Caudate nucleus (tissue), 63 donors: ENCODE measurements at places on chromosomes 16 and 17.
A peak's percentile ranks its signal among the peaks of the same experiment; 100 is the strongest.

DNA sequence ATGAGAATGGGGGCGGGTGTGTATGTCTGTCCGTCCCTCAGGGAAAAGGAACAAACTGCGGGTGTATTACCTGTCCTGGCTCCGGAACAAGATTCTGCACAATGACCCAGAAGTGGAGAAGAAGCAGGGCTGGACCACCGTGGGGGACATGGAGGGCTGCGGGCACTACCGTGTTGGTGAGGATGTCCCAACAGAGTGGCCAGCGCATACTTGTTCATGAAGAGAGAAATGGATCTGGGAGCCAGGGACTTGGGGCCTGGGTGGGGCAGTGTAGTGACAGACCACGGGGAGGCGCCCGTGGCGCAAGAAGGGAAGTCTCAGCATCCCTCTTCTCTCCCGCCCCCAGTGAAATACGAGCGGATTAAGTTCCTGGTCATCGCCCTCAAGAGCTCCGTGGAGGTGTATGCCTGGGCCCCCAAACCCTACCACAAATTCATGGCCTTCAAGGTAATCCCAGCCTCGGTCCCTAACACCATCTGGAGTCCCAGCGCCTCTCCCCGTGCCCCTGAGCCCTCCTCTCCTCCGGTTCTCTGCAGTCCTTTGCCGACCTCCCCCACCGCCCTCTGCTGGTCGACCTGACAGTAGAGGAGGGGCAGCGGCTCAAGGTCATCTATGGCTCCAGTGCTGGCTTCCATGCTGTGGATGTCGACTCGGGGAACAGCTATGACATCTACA, 3.5 kb upstream of the C17orf107 start:
- no peak for DNase-seq

DNA sequence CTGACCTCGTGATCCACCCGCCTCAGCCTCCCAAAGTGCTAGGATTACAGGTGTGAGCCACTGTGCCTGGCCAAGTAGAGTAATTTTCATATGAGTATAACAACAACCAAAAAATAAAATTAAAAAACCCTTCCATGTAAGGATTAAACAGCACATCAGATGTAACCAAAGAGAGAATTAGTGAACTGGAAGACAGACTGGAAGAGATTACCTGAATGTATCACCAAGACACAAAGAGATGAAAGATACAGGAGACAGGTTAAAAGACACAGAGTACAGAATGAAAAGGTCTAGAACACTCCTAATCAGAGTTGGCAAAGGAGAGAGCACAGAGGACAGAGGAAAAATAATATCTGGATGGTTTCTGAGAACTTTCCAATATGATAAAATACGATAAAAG, 1.8 kb upstream of the TNK1 start:
- no peak for DNase-seq

GRCh38 chr16:68764862-68765261, 27.8 kb downstream of the CDH1 start:
- no peak for DNase-seq

- DNase-seq: no peak
These were observed 50.1 kb downstream of the BRIP1 start for GRCh38 chr17:61813211-61813610.

DNA sequence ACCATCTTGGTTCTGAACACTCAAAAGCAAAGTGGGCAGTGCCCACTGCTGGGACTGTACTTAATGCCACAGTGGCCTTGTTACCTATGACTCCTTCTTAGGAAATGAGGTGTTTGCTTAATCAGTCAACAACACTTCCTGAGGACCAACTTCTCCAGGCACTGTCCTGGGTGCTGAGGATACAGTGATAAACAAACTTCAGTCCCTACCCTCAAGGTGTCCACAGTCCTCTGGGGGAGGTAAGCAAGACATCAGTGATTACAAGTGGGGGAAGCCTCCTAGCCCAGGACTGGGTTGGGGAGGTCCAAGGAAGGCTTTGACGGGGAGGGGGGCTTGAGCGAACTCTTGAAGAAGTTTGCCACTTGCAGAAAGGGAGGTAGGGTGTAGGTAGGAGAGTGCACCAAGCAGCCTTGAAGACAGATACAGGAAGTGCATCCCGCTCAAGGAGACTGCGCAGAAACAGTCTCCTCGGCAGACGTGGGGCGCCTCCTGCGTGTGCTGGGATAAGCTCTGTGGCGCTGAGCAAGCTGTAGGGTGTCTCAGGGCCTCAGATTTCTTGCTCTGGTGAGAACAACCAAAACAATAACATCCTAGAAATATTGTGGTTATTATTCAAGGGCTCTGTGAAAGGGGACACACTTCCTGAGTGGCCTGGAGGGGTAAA, 2.6 kb upstream of the ABCC3 start:
- no peak for DNase-seq

DNA sequence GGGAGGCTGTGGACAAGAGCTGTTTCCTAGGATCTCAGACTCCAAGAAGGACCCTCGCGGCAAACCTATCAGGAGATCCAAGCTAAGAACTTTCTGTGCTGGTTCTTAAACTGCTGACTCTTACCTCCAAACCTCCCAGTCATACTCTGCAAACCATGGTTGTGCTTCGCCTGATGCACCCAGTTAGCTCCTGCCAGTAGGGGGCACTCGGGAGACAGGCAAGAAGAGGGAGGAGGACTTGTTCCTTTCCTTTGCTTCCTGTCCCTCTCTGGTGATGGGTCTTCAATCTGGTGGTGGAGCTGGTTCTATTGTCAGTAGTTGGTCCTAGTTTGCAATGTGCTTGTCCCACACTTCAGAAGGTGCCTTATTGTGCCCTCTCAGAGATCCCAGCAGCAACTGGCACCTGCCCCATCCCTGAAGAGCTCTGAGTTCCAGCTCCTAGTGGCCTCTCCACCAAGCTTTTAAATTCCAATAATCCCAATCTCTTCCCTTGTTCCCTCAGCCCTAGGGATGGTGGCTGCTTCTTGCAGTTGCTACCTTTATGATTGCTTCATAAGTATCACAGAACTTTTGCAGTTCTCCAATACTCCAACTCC, 113.5 kb upstream of the RPL38 start:
- DNase-seq: peak; percentile 1
